ENCODE measurements at places on chromosomes 7 and 10.

DNA sequence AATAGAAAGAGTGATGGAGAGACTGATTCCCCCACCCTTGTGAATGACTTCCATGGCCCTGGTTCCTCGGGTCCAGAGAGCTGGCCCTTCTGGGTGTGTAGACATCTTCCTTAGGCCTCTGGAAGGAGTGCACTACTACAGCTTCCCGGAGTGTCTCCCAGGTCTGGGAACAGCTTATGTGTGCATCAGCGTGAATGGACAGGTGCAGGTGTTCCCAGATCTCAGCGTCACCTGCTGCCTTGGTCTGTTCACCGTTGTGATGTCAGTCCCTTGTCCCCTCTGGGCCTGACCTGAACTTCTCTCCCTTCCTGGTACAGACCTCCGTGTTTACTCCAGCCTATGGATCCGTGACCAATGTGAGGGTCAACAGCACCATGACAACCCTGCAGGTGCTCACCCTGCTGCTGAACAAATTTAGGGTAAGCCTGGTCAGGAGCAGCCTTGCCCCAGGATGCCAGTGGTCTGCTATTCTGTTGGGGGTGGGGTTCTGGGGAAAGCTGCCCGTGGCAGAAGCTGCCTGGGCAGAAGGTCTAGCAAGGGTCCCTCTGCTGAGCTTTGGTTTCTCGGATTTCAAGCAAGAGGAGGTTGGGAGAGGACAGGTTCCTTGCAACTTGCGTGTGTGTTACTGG is 10.5 kb upstream of the DEPP1 start:
- DNase-seq = no peak

- DNase-seq = no peak
These were observed 554.0 kb downstream of the ARL4A start for GRCh38 chr7:13241416-13241815.

GRCh38 chr7:73770002-73770859 is at the start of gene CLDN3:
TSS of gene CLDN3 (minus strand) at chr7:73770270. CDS start at chr7:73770049, 221 bp downstream.
- no peak for DNase-seq

DNA sequence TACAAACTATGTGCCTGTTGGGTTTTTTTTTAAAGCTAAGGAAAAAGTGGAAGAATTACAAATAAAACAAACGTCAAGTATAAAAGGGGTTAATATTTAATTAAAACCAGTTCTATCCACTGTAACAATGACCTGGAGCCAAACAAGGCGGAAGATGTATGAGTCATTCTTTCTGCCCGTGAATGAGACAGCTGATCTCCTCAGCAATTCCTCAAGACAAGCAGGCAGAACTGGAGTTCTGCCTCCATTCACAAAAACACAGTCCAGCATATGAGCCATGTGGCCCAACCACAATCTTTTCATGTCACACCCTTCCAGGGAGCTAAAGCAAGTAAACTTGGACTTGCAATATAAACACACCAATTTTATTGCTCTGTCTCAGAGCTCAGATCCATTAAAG is 8.4 kb downstream of the ETV1 start:
- no peak for DNase-seq

GRCh38 chr10:59175538-59176240 is 754 bp upstream of the PHYHIPL start:
- no peak for DNase-seq

DNA sequence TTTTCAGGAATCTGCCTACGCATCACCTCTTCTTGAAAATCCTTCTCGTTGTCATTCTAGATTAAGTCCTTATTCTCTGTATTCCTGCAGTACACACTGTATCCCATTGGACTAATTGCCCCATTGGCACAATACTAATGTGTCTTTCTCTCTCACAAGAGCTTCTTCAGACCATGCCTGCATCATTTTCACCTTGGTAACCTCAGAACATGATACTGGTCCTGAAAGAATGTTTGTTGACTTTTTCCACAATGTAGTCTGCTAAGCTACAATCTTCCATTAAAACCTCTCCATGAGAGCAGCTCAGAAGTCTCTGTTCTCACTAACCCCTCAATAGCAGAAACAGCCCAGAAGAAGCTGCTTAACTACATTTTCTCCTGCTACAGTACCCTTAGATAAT is 270.7 kb downstream of the PCDH15 start:
- no peak for DNase-seq

GRCh38 chr7:140621401-140622021 is 19.1 kb downstream of the DENND2A start:
- DNase-seq = no peak

GRCh38 chr7:131844369-131844768 is 287.9 kb upstream of the PODXL start:
- DNase-seq = no peak

DNA sequence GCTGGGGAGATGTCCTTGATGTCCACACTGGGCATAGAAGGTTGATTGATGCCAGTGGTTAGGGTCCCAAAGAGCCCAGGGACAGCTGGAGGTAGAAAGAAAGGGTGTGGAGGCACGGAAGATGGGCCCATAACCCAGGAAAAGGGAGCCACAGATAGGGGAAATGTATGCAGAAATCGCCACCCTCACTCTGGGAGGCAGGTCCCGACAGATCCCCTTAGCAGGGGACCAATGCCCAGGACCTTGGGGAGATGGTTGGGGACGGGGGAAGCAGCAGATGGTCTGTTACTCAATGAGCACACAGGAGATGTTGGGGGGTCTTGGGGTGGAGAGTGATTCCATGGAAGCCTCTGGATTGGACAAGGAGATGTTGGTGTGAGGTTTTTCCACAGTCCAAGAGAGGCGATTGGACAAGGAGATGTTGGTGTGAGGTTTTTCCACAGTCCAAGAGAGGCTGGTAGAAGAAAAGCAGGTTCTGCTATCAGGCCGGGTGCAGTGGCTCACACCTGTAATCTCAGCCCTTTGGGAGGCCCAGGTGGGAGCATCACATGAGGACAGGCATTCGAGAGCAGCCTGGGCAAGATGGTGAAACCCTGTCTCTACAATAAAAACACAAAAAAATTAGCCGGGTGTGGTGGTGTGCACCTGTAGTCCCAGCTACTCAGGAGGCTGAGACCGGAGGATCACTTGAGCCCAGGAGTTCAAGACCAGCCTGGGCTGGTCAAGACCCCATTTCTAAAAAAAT is 7.0 kb upstream of the PPP1R35 start:
- DNase-seq = no peak

DNA sequence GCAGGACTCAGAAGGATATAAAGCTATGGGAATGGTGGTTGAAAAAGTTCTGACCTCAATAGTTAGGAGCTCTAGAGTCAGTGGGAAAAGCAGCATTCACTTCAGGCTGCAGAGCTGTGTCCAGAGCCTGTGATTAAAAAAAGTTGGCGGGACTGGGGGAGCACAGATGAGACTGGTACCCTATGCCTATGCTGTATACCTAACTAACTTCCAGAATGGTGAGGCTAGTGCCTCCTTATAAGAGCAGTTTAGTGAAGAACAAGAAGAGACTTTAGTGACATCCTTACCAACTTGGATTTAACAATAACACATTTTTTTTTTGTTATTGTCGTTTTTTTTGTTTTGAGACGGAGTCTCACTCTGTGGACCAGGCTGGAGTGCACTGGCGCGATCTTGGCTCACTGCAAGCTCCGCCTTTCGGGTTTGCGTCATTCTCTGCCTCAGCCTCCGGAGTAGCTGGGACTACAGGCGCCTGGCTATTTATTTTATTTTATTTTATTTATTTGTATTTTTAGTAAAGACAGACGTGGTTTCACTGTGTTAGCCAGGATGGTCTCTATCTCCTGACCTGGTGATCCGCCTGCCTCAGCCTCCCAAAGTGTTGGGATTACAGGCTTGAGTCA is 6.6 kb upstream of the ZNF282 start:
- DNase-seq = no peak

DNA sequence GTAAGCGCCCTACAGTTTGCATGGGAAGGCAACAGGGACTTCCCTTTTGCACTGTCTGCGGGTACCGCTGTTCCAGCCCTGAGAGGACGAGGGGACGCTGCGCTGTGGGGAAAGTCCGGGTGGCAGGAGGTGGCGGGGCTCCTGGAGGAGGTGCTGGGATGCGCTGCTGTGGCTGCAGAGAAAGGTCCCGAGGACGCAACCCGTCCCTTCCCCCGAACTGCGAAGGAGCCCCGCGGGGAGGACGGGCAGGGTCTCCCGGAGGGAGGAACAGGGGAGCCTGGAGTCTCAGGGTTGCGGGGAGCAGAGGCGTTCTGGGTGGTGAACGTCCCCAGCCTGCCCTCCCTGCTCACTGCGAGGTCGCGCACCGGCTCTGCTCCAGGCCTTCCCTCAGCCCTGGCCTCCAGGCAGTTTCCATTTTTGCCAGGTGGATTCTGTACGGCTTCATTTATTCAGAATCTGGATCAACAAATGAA is 91.6 kb downstream of the CXCL12 start:
- DNase-seq = no peak

- DNase-seq = no peak
These were observed 47.6 kb downstream of the PLXNA4 start for GRCh38 chr7:132528695-132529094.

DNA sequence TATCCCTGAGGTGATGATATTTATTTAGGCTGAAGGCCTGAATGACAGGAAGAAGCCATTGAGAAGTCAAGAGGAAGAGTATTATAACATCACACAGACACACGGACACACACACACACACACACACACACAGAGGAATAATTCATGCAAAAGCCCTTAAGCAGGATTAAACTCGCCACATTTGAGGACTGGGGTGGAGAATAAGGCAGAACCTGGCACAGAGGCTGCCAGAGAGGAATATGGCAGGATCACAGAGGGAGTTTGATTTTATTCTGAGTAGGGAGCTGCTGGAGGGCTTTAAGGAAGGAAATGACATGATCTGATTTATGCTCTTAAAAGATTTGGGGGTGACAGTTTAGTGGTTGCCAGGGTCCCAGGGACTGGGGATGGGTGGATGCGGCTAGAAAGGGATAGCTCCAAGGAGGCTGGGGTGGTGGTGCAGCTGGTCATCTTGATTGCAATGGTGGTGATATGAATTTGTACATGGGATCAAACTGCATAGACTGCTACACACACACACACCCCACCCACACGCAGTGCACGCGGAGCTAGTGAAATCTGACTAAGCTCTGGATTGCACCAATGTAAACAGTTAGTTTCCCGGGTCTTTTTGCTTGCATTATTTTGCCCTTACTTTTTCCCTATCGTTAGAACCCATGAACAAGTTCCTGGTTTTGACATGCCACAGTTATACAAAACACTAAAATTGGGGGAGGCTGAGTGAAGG is 11.2 kb downstream of the SMURF1 start:
- DNase-seq = no peak

GRCh38 chr7:2621061-2621828 is 10.5 kb upstream of the TTYH3 start:
- no peak for DNase-seq

GRCh38 chr10:3829156-3830050 is 44.4 kb upstream of the KLF6 start:
- no peak for DNase-seq

- no peak for DNase-seq
These were observed 161.1 kb downstream of the FANK1 start for GRCh38 chr10:126057494-126057893.

GRCh38 chr7:84251277-84251781 is 56.7 kb upstream of the SEMA3A start:
- DNase-seq = no peak

DNA sequence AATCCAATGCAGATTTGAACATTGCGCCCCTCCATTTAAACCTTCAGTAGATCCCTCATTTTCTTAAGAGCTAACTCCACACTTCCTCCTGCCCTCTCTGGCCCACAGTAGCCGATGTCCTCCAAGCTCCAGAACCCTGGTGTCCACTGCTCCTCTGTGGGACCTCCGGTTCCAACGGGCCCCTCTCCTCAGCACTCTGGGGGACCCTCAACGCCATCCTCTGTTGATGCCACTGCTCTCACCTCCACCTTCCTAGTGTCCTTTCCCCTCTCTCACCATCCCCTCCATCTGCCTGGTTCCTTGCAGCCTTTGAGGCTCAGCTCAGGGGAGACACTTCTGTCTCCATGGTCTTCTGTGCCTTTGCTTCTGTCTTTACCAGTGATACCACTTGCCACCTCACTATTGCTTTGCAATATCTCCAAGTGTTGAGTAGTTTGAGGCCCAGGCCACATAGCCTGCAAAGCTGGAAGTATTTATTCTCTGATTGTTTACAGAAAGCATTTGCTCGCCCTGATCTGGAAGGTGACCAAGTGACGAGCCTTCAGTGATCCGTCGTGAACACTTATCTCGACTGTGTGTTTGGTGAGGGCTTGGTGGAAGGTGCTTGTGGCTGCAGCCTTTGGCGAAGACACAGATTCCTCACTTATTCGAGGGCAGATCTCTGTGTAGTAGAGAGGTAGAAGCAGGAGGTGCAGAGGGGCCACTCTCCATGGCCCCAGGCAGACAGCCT is 104.8 kb upstream of the SHH start:
- no peak for DNase-seq

GRCh38 chr10:71493741-71494140 is 97.0 kb downstream of the CDH23 start:
- no peak for DNase-seq

- DNase-seq = no peak
These were observed 103.1 kb upstream of the AFAP1L2 start for GRCh38 chr10:114507449-114507848.

DNA sequence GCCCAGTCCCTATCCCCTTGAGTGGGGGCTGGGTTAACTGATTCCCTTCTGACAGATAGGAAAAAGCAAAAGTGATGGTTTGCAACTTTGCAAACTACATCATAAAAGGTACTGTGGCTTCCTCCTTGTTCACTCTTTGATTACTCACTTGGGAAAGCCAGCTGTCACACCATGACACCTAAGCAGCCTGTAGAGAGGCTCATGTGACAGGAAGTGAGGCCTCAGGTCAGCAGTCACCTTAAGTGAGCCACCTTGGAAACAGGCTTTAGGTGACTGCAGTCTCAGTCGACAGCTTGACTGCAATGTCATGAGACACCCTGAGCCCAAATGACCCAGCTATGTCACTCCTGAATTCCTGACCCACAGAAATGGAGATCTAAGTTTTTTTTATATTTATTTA is 4.3 kb upstream of the CHCHD2 start:
- DNase-seq = no peak

- DNase-seq = no peak
These were observed 37.1 kb upstream of the ITGB1 start for GRCh38 chr10:32995066-32995622.

GRCh38 chr7:6035686-6036085 is 4.5 kb downstream of the ANKRD61 start:
- no peak for DNase-seq

Measured in stimulated activated CD4-positive, alpha-beta T cell treated with anti-CD3 and anti-CD28 coated beads, Interleukin-15, amount 100 ng/mL, for 1 hour (primary cell).